ENCODE measurements at places on chromosomes 3 and 15.

DNA sequence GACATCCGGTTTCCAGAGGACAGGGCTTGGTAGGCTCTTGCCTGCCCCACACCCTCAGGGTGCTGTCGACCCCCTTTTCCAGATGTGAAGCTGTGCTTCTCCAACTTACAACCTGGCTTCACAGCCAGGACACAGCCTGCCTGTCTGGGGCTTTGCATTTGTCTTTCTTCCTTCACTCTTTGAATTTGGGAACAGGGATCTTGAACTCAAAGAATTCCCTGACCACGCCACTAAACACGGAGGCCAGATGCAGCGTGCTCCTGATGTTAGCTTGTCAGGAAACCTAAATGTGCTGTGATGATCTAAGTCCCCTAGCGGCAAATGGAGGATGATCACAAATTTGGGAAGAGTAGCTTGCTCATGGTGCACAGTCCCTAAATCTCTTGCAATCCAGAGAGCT is 244.8 kb upstream of the RGMA start:
- no peak for DNase-seq

- DNase-seq = no peak
Observed at GRCh38 chr3:73499787-73500186, 125.0 kb downstream of the PDZRN3 start.

DNA sequence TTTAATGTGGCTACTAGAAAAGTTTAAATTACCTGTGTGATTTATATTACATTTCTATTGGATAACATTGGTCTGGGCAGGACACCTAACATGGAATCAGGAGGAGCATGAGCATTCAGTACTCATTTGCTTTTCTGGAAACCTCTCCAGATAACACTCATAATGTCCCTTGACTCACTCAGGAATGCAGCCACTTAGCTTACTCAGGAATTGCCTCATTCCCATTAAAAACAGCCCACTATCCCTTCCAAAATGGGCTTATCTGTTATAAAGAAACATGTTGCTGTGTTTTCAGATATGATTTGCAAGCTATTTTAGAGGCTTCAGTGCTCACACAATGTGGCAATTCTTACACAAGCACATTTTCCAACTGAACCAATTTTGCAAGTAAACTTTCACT is 17.1 kb downstream of the GBE1 start:
- no peak for DNase-seq

DNA sequence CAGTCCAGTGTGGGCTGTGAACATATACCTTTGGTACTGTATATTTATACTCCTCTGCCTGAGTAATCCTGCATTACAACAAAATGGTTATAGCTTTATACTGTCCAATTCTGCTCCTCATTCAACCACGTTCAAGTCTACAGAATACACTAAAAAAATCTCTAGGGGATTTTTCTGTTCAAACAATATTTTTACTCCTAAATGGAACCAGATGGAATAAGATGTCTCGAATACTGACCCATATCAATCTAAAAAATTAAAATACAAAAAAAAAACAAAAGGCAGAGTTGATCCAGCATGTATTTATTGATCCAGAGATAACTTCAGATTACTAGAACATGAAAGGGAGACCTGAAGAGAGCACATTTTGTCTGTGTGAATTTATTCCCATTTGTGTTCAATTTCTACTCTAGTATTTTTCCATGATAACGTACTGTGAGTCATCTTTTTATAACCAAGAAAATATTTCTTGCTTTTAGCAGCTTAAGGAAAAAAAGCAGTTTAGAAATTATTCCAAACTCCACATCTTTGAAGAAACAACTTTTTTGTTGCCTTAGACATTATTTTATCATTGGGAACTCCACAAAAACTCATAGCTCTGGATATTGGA is 910.7 kb downstream of the TBL1XR1 start:
- DNase-seq = no peak

GRCh38 chr3:136730595-136731273 is 21.4 kb downstream of the STAG1 start:
- no peak for DNase-seq

GRCh38 chr15:67834581-67835296 is 5.1 kb downstream of the RNU6-1 start:
- DNase-seq = peak; percentile 44

DNA sequence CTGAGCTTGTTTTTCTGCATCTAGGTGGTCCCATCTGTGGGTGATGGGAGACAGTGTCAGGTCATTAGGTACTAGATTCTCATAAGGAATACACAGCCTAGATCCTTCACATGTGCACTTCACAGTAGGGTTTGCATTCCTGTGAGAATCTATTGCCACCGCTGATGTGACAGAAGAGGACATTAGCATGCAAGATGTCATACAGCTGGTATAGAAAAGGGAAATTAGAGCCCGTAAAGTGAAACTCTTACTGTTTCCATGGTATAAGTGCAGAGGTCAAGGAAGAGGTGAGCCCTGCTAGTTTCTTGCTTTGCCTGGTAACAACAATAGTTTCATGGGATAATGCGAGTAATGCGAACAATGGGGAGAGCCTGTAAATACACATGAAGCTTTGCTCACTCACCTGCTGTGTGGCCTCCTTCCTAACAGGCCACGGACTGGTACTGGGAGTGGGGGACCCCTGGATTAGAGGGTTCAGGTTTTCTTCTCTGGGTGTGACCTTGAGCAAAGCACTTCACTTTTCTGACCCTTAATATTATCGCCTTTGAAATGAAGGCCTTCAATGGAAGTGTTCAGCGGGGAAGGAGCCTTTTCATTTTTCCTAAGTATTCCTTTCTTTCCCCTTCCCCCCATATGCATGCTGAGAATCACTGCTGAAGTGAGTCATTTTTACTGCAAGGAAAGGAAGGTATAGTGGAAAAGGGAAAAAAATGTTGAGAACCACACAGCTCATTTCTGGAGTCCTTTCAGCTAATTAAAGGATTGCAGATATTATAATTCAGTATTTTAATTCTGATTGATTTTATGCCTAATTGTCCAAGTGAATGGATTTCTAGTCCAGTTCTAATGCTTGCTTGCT is 286.4 kb downstream of the UBE2E2 start:
- DNase-seq = no peak

Data from activated T-cell treated with anti-CD3 and anti-CD28 coated beads, Interleukin-2, amount 50 U/mL, for 1 hour (primary cell).